ENCODE measurements at places on chromosomes 13 and 19. TPM values are rescaled to one million over a fixed set of nuclear protein-coding genes. Genes with fewer than 3 reads are reported as not detected.

Gene KANK3
- total RNA-seq: 54.6 TPM

Gene CADM4
- 2.0 TPM for total RNA-seq

Gene ZNF540
- 6.8 TPM for total RNA-seq

Gene ZNF724
- 4.6 TPM for total RNA-seq

Gene MATK
- 22.6 TPM for total RNA-seq

Gene AMH
- 5.7 TPM for total RNA-seq

Gene LIM2
- total RNA-seq: not detected

Gene CABP5
- 0.39 TPM for total RNA-seq

Gene CEACAM5
- total RNA-seq: not detected

DNA sequence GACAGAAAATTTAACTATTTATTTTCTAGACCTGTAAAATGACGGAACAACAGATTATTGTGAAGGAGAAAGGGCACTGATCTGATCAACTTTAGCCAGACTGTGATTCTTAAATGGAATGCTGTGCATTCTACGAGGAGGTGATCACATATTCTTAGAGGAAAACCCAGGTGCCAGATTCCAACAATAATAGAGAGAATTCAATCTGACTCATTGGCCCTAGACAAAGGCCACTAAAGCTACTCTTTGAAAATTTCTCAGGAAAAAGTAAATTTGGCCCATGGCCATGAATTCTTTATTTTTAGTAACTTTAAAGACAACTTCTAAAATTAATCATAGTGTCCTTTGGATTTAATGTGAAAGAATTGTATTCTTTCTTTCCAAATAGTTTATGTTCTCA lies 58.6 kb upstream of the POSTN start:
- no peak for DNase-seq

- no peak for DNase-seq
These were observed 98.8 kb downstream of the EPSTI1 start for GRCh38 chr13:42893214-42893671.

- no peak for DNase-seq
These were observed 63.6 kb downstream of the ZNF429 start for GRCh38 chr19:21568816-21569493.

- peak; percentile 21 for DNase-seq
These were observed 7.6 kb upstream of the MLLT1 start for GRCh38 chr19:6287269-6287885.

DNA sequence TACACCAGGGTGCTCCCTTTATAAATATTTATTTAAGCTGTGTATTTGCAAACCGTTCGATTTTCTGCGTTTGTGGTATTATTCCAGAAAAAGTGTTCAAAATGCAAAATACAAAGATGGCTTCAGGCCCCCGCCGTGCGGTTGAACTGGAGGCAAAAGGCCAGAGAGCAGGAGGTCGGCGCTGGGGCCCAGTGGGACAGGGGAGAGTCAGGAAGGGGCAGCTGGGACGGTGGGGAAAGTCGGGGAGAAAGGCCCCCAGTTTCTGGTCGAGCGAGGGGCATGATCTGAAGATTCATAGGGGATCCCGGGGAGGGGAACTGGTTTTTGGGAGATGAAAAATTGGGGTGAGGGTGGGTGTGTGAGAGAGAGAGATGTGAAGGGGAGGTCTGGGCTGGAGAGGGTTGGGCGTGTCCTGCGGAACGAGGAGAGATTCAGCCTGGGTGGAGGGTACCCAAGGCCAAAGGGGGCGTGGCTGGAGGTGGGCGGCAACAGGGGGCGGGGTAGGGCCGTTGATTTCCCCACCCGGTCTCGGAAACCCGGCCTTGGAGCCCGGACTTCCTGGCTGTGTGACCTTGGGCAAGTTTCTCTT lies 678 bp downstream of the ISOC2 start:
- peak; percentile 88 for DNase-seq

- DNase-seq: no peak
These were observed 192.2 kb downstream of the PCDH17 start for GRCh38 chr13:57823704-57824103.

GRCh38 chr13:97498419-97498818 lies 64.5 kb downstream of the RAP2A start:
- no peak for DNase-seq

- peak; percentile 30 for DNase-seq
These were observed 40.8 kb downstream of the UNC13A start for GRCh38 chr19:17647071-17648020.

- DNase-seq: no peak
These were observed 6.4 kb upstream of the QTRT1 start for GRCh38 chr19:10694706-10695307.

DNA sequence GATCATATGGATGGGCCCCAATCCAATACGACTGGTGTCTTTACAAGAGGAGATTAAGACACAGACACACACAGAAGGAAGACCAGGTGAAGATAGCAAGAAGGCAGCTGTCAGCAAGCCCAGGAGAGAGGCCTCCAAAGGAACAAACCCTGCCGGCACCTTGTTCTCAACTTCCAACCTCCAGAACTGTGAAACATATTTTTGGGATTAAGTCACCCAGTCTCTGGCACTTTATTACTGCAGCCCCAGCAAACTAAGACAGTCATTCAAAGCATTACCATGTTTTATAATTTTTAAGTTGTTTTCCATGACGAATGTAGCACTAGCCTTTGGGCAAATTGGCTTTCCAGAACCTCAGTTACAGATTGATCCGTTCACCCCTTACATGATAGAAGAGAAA lies 11.3 kb downstream of the STARD13 start:
- DNase-seq: no peak

DNA sequence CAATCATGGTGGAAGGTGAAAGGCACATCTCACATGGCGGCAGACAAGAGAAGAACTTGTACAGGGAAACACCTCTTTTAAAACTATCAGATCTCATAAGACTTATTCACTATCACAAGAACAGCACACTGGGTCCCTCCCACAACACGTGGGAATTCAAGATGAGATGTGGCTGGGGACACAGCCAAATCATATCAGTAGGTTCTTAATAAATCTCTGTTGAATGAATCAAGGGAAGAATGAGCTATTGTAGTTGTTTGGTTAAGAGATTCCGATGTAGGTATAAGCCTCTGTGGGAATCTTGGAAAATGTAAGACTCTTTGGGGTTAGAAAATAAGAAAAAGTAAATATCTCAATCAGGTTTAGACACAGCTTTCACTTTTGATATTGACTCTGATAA lies 400.2 kb downstream of the KCNRG start:
- DNase-seq: no peak

DNA sequence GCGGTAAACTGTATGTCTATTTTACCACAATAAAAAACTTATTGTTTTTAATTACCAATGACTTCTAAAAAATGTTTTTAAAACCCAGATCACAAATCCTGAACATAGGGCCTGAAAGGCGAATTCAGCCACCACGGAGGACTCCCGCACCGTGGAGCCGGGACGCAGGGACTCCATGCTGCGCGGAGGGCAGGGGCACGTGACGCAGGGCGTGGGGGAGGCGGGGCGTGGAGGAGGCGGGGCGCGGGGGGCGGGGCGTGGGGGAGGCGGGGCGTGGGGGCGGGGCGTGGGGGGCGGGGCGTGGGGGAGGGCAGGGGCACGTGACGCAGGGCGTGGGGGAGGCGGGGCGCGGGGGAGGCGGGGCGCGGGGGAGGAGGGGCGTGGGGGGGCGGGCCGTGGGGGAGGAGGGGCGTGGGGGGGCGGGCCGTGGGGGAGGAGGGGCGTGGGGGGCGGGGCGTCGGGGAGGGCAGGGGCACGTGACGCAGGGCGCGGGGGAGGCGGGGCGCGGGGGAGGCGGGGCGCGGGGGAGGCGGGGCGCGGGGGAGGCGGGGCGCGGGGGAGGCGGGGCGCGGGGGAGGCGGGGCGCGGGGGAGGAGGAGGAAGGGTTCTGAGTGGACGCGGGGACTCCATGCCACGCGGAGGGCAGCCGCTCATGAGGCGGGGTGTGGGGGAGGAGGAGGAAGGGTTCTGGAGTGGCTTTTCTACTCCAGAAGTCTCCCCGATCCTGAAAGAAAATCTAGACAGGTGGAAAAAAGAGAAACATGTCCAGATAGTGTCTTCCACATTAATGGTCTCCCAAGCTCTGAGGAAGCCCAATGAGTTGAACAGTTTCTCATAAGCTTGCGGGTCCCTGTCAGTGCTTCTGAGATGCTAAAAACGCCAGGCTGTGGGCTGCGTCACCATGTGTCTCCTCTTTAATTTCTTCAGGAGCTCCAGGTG lies 4.4 kb upstream of the PROZ start:
- peak; percentile 92 for DNase-seq

- DNase-seq: no peak
These were observed 108.0 kb downstream of the DNAJC3 start for GRCh38 chr13:95784900-95785290.

GRCh38 chr19:55312621-55313512 lies 12.3 kb downstream of the TMEM150B start:
- DNase-seq: no peak

DNA sequence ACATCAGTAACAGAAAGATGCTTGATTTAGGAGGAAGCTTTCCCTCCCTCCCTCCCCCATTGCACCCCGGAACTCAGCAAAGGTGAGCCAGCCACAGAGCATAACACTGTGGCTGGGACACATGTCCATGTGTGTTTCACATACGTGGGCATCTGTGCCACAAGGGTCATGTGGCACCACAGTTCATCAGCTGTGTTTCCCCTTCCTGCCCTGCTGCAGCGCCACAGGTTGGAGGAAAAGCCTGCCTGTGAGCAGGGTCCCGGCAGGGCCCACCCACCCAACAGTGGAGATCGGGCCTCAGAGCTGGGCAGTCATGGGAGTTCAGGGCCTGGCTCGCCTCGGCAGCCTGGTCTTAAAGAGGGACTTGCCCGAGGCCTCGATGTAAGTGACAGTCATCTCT lies 2.8 kb downstream of the ACP5 start:
- DNase-seq: peak; percentile 82

GRCh38 chr19:40627486-40628279 lies 26.5 kb downstream of the LTBP4 start:
- no peak for DNase-seq

Data from spleen (tissue), 13 donors.